ENCODE measurements at places on chromosomes 1 and 21. TPM values are rescaled to one million over a fixed set of nuclear protein-coding genes. Genes with fewer than 3 reads are reported as not detected.

The PIGK gene
- 18.4 TPM for total RNA-seq

DNA sequence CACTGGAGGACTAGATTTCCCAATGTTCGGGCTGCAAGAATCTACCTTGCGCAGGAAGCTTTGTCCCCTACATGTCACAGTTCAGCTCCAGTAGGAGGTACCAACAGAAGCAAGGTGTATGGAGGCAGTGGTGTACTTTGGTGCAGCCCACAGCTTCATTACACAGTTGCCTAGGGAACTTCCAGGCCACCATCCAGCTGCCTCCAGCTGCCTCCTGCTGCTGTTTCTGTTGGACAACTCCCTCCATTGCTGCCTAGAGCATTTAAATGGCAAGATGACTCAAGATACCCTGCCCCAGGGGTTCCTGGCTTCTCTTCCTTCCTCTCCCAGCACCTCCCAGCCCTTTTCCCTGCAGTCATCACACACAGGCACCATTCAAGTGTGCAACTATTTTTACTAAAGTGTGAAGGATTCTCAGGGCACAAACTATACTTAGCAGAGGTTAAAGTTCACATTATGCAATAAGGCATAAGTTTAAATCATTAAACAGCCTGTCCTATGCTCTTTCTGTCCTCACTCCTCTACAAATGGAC lies 39.0 kb upstream of the ATP1A1 start:
- no peak for DNase-seq

- no peak for DNase-seq
Observed at GRCh38 chr1:1359308-1359663, 931 bp upstream of the MXRA8 start.

DNA sequence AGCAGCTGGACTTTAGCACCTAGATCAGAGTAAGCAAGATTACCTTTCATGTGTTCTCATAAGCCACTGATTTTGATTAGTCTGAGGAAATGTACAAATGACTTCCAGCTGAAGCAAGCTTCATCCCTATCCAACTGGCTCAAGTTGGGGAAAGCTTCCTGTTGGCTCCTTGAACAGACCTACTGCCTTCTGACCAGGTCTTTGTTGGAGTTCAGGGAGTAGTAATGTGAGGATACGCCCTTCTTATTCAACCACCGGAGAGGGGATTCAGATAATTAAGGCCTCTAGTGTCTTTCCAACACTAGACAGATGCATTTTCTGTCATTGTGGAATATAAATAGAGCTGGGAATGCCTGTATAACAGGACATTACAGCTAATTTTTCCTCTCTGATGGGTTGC lies 268.9 kb downstream of the TGFB2 start:
- DNase-seq = no peak

- no peak for DNase-seq
Observed at GRCh38 chr21:31201548-31201947, 142.5 kb downstream of the TIAM1 start.

The OR2G6 gene
- not detected for total RNA-seq

- peak; percentile 17 for DNase-seq
Observed at GRCh38 chr1:222171005-222171404, 376.9 kb downstream of the HHIPL2 start.

GRCh38 chr21:36750576-36750959 lies 51.7 kb downstream of the SIM2 start:
- DNase-seq = no peak

DNA sequence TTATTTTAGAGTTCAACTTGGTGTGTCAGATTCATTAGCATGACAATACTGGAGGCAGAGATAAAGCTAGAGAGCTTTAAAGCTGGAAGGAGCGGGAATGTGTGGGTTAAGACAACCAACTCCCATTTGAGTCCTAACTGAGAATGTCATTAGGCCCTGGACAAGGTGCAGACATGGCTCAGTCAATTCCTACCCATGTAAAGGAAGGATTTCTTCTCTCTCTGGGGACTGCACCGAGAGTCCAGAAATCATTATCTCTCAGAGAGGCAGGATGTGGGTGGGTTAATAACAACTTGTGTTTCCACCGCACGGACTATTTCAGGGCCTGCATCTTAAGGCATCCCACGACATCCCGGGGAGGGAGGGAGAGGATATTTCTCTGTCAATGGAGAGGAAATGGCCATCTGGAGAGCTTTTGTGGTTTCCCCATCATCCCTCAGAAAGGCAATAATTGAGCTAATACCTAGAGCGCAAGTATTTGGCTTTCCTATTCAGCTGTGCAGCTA lies 46.7 kb upstream of the SARS1 start:
- DNase-seq = no peak

The LAPTM5 gene
- total RNA-seq = 589 TPM

DNA sequence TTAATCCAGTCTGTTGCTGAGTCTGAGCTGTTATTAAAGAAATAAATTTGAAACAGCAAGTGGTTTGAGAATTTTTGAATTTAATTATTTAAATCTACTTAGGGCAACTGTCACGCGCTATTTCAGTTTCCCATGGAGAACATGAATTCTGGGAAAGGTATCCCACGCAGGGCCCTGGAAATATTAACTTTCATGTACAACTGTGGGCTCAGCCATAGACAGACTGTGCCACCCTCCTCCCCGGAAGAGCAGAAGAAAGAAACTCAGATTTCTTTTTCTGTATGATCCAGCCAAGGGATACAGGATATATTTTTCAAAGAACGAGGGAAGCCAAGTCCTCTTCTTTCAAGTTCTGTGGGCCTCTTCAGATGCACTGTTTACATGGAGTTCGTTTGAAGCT lies 172.6 kb upstream of the LMO4 start:
- DNase-seq = no peak

The TNFSF4 gene
- 2.9 TPM for total RNA-seq

The TBX19 gene
- total RNA-seq = 3.8 TPM

- no peak for DNase-seq
Observed at GRCh38 chr1:14612256-14612655, 13.8 kb downstream of the KAZN start.

DNA sequence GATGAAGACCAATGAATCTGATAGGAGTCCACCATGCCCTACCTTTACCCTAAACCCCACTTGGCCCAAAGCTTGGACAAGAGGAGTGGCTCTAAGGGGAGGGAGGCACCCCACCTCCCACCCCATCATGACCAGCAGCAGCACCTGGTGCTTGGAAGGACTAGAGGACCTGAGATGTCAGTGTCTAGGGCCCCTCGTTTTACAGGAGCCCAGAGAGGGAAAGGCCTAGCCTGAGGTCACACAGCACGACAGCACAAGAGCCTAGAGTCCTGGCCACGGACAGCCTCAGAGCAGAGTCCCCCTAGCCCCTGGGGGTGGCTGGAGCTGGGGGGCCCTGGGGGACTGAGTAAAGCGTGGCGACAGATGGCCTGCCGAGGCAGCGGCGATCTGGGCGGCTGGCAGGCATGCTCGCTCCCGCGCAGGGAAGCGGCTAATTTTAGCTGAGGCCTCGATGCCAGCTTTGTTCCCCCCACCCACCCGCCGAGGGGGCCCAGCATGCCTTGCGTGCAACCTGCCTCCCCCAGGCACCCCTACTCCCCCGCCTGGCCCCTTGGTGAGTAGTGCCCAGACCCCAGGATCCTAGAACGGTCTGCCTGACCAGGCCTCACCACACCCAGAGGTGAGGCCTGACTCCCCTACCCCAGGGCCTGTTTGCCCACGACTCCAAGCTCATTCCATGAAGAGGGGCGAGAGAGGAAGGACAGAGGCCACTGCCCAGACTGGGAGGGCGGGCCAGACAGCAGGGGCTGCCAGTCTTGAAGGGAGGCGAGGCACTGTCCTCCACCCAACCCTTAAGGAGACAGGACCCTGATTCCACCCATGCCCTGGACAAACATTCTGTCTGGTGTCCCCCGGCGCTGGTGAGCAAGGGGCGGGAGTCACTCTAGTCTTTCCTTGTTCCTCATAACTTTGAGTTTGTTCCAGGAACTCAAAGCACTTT lies 39.0 kb downstream of the AHDC1 start:
- no peak for DNase-seq

The TRIM63 gene
- not detected for total RNA-seq

- peak; percentile 66 for DNase-seq
Observed at GRCh38 chr1:33633019-33633801, 160.8 kb downstream of the ZSCAN20 start.

GRCh38 chr1:46211051-46211450 lies 7.9 kb downstream of the LURAP1 start:
- no peak for DNase-seq

Measured in CD4-positive, CD25-positive, alpha-beta regulatory T cell (primary cell).